ENCODE measurements at places on chromosomes 5 and 9. TPM values are rescaled to one million over a fixed set of nuclear protein-coding genes. Genes with fewer than 3 reads are reported as not detected.

GRCh38 chr9:90881648-90882047 is 80.0 kb downstream of the SYK start:
- no peak for DNase-seq

DUSP1 gene
- polyA plus RNA-seq = 71.1 TPM

TMEM174 gene
- not detected for polyA plus RNA-seq

GRCh38 chr5:73940026-73940425 is 314.0 kb downstream of the ARHGEF28 start:
- DNase-seq = no peak

ELOVL7 gene
- 0.16 TPM for polyA plus RNA-seq

TMC1 gene
- polyA plus RNA-seq = 0.59 TPM

PCAT7 gene
- polyA plus RNA-seq = 7.9 TPM

GRCh38 chr5:1594357-1595106 is 70.8 kb upstream of the LPCAT1 start:
- peak; percentile 34 for DNase-seq

DNA sequence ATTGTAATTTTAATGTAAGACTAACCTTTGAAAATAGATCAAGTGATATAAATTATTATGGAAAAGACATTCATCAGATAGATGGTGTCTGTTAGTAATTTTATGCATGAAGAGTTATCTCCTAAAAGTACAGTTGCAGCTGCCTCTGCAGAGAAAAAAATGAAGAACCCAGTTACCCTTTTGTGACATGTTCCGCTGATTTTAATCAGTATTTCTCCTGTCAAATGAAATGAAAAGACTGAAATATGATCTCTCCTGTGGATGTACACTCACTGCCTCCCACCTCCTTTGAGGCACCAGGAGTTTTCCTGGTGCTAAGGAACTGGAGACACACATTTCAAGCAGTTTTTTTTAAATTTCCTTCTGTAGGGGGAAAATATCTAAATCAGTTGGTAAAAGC is 277.4 kb downstream of the KIF4B start:
- no peak for DNase-seq
